ENCODE measurements at places on chromosomes 12 and 14.
A peak's percentile ranks its signal among the peaks of the same experiment; 100 is the strongest.

GRCh38 chr12:90953956-90954421, 987 bp downstream of the CCER1 start:
- no peak for DNase-seq

GRCh38 chr14:23568600-23569331, 1.2 kb upstream of the AP1G2 start:
- peak; percentile 42 for DNase-seq

GRCh38 chr12:113846883-113847755, 119.0 kb downstream of the RBM19 start:
- DNase-seq: no peak

GRCh38 chr14:25351269-25351668, 301.3 kb upstream of the STXBP6 start:
- DNase-seq: no peak

- DNase-seq: no peak
Measured at GRCh38 chr12:43095669-43096280, 456.2 kb downstream of the ADAMTS20 start.

GRCh38 chr12:21659383-21659782, 1.7 kb upstream of the LDHB start:
- no peak for DNase-seq

- no peak for DNase-seq
Measured at GRCh38 chr14:54294802-54295201, 102.0 kb upstream of the CDKN3 start.

DNA sequence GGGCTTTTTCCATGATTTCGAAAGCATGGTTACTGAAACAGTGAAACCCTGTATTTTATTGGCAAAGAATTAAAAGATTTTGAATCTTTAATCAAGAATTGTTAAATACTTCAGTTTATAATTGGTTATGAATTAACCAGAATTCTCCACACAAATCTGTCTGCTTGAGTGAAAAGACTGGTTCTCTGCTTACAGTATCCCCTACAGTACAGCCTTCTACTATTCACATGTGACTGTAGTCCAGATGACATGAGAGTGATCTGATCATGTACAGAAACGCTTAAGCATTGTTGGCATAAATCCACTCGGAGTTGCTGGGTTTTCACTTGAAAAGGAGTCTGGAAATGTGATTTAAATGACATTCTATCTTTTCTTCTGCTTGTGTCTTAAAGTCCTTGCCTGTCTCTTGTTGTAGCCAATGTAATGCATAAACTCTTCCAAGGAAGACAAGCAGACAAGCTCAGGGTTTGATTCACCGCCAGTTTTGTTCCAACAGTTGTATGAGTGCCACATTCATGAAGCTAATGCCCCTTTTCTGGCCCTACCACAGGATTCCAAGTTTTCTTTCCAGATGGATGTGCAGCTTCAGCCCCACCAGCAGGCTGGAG, 222.0 kb upstream of the LRIG3 start:
- DNase-seq: no peak

DNA sequence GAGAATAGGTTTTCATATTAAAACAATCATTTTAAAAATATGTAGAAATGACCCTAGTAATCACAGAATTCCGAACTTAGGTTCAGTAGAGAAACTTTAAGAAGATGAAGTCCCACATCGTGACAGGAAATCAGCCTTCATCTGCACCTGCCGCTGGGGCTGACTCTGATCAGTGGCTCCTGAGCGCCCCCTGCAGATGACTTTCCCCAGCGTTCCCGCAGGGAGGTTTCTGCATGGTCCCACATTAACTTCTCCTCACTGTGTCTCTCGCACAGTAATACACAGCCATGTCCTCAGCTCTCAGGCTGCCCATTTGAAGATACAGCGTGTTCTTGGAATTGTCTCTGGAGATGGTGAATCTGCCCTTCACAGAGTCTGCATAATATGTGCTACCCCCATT, 1131.1 kb downstream of the TMEM121 start:
- DNase-seq: peak; percentile 76

- no peak for DNase-seq
Measured at GRCh38 chr14:76778546-76779215, 17.4 kb downstream of the VASH1 start.

DNA sequence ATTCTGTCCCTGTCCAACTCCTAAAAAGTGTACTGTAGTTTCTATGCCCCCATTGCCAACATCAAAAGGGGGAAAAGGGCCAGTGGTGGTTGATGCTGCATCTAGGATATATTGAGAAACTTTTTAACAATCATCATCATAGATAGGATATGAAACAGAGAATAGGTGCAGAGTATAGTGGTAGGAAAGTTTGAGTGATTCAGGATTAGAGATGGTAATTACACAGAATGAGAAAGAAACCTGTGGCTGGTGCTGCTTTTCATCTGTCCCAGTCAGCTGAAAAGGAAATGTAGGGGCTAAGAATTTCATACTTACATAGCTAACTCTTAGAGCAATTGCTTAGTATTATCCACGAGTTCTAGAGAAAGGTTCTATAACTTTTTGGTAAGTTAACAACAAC, 67.6 kb downstream of the GTF2A1 start:
- no peak for DNase-seq

- no peak for DNase-seq
Measured at GRCh38 chr12:48067250-48067938, 38.5 kb downstream of the SENP1 start.

DNA sequence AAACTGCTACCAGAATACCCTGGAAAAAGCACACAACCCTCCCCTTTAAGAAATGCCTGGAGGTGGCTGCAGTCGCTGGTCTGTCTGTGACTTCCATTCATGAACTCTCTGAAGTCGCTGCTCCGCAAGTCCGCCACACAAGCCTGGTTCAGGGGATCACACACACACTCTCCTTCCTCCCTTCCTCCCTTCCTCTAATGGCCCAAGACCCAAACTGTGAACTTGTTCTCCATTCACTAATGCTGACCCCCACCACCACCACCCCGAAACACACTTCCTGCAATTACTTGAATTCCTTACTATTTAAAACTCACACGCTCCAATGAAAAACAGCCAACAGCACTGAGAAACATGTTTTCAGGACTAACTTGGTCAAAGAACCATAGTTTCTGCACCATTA, 1.0 kb upstream of the LMO3 start:
- no peak for DNase-seq

- no peak for DNase-seq
Measured at GRCh38 chr14:80776657-80777056, 164.9 kb downstream of the CEP128 start.

- DNase-seq: peak; percentile 34
Measured at GRCh38 chr14:23183479-23183878, at the start of gene SLC7A8. Gene SLC7A8, minus strand, starts transcription at chr14:23183660. Its CDS starts 746 bp downstream, at chr14:23182914.

- DNase-seq: no peak
Measured at GRCh38 chr14:64475585-64476273, 10.4 kb downstream of the AKAP5 start.

DNA sequence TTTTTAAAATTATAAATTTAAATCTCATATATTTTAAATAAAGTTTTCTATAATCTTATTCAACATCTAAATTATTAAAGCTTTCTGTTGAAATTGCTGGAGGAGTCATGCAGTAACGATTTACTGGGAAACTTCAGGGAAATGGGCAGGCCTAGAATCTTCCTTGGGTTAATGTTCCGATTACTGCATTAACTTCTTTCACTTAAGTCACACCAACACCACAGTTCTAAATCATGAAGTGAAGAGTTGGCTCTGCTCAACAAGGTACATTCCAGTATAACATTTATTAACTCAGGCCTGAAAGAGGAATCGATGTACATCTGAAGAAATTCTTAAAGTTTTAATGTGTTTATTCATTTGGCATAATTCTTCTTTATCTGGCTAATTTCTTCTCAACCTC, 244.3 kb downstream of the CCER1 start:
- no peak for DNase-seq

- DNase-seq: peak; percentile 23
Measured at GRCh38 chr14:73634011-73634833, 10.6 kb upstream of the DNAL1 start.

- no peak for DNase-seq
Measured at GRCh38 chr12:49966511-49967041, 4.9 kb downstream of the AQP5 start.

GRCh38 chr12:59736359-59736758, 140.5 kb downstream of the SLC16A7 start:
- no peak for DNase-seq

GRCh38 chr12:47770086-47770726, 2.8 kb upstream of the SLC48A1 start:
- no peak for DNase-seq

- DNase-seq: no peak
Measured at GRCh38 chr14:24098229-24098926, 4.3 kb downstream of the PCK2 start.

- no peak for DNase-seq
Measured at GRCh38 chr12:39402922-39403321, 40.0 kb downstream of the KIF21A start.

DNA sequence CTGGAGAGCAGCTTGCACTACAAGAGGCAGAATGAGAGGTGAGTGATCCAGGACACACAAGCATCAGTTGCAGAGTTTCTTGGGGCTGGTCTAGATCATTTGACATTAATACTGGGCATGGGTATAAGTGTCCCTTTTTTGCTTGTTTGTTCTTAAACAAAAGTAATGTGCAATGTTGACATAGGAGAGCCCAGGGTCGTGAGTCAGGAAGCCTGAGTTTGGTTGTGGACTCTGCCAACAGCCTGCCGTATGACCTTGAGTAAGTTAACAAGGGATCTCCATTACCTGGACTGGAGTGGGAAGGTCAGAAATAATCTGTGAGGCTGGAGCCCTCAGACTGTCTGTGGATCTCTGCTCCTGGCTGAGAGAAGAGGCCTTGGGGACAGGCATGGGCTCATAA, 170.3 kb downstream of the KCNA5 start:
- DNase-seq: no peak

- peak; percentile 41 for DNase-seq
Measured at GRCh38 chr14:89720076-89720687, 234.3 kb downstream of the EFCAB11 start.

DNA sequence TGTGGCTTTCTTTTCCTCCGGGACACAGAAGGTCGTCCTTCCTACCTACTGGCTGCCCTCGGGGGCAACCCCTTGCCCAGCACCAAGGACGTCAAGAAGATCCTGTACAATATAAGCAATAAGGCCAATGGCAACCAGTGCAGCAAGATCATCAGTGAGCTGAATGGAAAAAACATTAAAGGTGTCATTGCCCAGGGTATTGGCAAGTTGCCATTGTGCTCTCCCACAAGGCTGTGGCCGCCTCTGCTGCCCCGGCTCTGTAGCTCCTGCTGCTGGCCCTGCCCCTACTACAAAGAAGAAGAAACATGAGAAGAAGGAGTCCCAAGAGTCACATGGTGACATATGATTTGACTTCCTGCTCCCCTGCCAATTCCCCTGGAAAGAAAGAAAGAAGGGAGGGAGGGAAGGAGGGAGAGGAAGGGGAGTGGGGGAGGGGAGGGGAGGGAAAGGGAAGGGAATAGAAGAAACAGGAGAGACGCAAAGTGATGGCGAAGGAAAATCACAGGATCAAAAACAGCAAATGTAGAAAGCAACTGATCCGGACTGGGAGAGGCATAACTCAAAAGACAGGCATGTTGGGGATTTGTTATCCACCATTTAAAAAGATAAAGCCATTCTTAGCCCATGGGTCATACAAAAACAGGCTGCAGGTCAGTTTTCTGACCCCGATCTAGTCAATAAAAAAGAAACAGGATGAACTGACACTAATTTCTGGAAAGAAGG, 61.3 kb upstream of the RESF1 start:
- DNase-seq: no peak

- DNase-seq: no peak
Measured at GRCh38 chr12:11833174-11833895, 183.9 kb downstream of the ETV6 start.

GRCh38 chr12:31317471-31318395, 8.2 kb downstream of the SINHCAF start:
- DNase-seq: no peak

- no peak for DNase-seq
Measured at GRCh38 chr14:44165286-44165685, 341.8 kb downstream of the FSCB start.

GRCh38 chr14:21103411-21103709, 2.5 kb downstream of the TMEM253 start:
- no peak for DNase-seq

- no peak for DNase-seq
Measured at GRCh38 chr14:83993545-83993944, 1536.4 kb upstream of the FLRT2 start.

DNA sequence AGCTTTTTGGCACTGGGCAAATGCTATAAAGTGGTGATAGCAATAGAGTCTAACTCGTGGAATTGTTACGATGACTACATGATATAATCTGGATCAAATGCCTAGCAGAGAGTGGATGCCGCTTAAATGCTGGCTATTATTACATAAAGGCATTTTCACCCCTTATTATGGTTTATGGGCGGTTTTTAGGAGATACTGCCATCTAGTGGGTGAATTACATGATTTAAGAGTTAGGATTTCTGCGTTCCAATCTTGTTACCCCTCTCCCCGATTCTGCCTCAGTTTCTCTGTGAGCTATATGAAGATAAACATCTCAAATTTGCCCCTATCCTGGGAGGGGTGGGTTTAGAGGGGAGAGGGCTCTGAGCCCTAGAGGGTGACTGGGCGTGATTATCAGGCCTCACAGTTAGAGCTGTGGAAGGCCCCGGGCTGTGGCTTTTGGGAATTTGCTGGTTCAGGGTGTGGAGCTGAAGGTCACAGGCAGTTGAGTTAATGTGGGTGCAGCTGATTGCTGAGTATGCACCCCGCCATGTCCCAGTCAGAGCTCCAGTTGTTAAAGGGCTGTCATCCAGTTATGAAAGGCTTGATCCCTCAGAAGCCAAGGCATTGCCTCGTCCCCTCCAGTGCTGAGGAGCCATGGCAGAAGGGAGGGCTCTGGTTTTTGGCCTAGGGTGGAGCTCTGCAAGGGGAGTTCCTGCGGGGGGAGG, 14.4 kb downstream of the CLSTN3 start:
- DNase-seq: peak; percentile 18

DNA sequence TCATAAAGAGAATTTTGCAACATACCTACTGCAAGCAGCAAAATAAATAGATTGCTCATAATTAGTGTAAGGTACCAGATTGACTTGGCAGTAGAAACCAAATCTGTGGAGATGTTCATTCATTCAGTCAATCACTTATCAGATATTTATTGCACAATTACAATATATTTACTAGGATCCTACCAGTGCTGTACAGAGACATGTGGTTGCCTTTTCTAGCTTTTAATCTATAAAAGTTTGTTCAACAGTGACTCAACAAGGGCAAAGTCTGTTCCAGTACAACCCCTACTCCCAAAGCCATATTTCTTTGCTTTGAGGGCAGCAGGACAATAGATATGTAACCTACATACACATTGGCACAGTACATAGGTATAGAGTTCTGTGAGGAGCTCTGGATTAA, 27.3 kb downstream of the ABCD2 start:
- DNase-seq: no peak

GRCh38 chr12:31205054-31205453, 120.9 kb downstream of the SINHCAF start:
- DNase-seq: no peak

- no peak for DNase-seq
Measured at GRCh38 chr12:113162102-113163029, 12.8 kb downstream of the CFAP73 start.

DNA sequence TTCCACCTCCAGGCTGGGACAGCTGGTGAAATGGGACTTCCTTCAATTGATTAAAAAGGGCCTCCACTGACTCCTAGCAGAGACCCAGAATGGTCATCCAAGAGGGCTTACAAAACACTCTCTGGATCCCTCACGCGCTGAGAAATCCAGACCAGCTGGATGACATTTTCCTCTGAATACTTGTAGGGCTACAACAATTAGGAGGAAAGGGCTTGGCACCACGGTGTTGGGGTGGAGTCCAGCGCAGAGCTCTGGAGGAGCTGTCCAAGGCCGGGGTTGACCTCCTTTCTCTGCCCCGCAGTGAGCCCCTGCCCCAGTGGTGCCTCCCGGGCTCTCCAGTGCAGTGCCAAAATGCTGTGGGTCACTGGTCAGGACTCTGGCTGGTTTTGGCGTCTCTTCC, 189.0 kb upstream of the CCND2 start:
- no peak for DNase-seq
